ENCODE measurements at places on chromosomes 5 and 9.
A peak's percentile ranks its signal among the peaks of the same experiment; 100 is the strongest.

DNA sequence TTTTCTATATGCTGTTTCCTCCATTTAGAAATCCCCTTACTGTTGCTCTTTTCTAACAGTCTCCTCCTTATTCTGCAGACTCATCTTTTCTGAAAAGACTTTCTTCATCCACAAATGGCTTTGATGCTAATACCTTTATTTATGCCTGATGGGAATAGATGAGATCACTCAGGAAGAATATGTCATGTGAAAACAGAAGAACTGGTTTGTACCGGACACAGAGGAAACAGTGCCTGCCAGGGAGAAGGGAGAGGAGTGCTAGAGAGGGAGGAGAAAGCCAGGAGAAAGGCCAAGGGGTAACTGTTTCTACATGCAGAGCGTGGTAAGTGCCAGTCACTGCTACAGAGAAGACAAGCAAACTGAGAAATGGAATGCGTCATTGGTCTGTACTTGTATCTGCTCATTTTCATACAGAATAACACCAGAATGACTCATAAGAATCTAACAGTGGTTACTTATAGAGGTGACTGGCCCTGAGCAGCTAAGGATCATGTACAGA, 45.9 kb upstream of the PJA2 start:
- DNase-seq, result no peak
- no peaks in the 10 kb centered on the region for H3K4me1 ChIP-seq
- H3K27ac ChIP-seq, result no peak overlapping the region
- H3K4me3 ChIP-seq, result no peak overlapping the region
- H3K27me3 ChIP-seq, result no peaks in the 10 kb centered on the region
- H3K36me3 ChIP-seq, result no peaks in the 10 kb centered on the region

- no peaks in the 10 kb centered on the region for H3K27me3 ChIP-seq
- no peaks in the 10 kb centered on the region for H3K4me1 ChIP-seq
- H3K36me3 ChIP-seq, result no peaks in the 10 kb centered on the region
- H3K27ac ChIP-seq, result no peak overlapping the region
- no peak for DNase-seq
Observed at GRCh38 chr5:65152131-65152530, 329.6 kb downstream of the ADAMTS6 start.

DNA sequence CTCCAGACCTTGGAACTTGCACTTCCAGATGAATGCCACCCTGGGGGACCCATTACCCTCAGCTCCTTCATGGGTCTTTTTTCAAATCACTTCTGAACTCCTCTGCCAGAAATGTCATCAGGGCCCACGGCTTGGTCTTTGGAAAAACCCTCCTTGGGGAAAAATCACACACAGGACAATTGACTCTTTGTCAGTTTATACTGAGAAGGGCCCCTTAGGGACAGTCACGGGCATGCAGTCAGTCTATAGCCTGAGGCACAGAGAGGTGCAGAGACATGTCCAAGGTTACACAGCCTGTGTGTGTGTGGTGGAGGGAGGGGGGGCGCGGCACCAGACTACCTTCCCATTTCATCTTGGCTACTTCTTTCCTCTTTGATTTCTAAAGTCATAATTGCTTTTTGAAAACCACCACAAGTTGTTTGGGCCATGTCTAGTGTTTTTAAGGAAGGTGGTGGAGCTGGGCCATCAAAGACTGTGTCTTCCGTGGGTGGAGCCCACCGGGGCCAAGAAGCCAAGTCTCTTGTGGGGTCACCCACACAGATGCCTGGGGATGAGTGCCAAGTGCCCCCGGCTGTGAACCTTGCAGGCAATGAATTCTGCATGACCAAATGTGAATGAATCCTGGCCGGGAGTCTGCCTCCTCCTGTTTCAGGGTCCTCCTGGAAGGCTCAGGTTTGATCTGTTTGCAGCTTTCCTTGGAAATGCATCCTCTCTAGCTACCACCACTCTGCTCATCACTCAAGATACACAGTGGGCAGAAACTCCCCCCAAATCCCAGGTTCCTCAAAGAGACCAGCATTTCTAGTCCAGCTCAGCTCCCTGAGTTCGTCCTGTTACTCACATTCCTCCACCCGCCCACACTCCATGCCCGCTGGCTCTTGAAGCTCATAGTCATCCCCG, 200.1 kb upstream of the TBC1D2 start:
- no peak overlapping the region for H3K4me3 ChIP-seq
- no peak for DNase-seq
- H3K27me3 ChIP-seq, result no peaks in the 10 kb centered on the region
- no peaks in the 10 kb centered on the region for H3K4me1 ChIP-seq
- no peak overlapping the region for H3K27ac ChIP-seq

GRCh38 chr5:10719965-10720364, 41.1 kb downstream of the DAP start:
- H3K4me3 ChIP-seq, result no peak overlapping the region
- no peaks in the 10 kb centered on the region for H3K4me1 ChIP-seq
- H3K36me3 ChIP-seq, result no peaks in the 10 kb centered on the region
- H3K27ac ChIP-seq, result no peak overlapping the region
- DNase-seq, result no peak

DNA sequence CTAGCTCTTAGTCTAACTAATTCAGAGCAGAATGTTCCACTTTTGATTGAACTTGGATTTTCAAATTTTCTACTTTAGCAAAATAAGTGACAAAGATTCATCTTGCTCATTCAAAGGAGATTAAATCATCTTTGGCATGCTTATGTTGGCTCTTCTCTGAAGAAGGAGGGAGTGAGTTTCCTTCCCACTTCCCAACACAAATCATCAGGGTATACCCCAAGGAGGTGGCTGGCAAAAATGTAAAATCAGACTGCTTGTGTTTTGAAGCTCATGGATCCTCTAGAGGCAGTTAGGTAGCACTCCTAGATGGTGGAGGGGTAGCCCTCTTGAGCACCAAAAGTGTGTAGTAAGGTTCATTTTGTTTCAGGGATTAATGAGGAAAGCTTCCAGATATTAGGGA, 343.1 kb downstream of the OSTF1 start:
- H3K4me1 ChIP-seq, result no peaks in the 10 kb centered on the region
- H3K27me3 ChIP-seq, result no peaks in the 10 kb centered on the region
- DNase-seq, result no peak
- H3K27ac ChIP-seq, result no peak overlapping the region
- H3K4me3 ChIP-seq, result no peak overlapping the region

DNA sequence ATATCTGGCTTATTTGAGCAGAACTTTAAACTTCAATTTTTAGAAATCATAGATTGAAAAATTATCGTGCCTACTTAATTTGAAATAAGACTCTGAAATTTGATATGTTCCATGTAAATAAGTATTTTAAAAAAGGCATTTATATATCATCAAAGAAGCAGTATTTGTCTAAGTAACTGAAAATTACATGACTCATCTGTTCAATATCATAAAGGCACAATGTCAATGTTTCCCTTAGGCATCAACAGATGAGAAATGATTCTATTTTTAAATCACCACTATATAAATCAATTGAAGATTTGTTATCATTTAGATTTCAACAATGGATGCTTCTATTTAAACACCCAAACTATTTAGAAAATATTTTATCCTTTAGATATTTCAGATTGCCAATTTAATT, 142.9 kb upstream of the POU5F2 start:
- H3K4me3 ChIP-seq, result no peak overlapping the region
- no peaks in the 10 kb centered on the region for H3K36me3 ChIP-seq
- H3K27ac ChIP-seq, result no peak overlapping the region
- H3K27me3 ChIP-seq, result no peaks in the 10 kb centered on the region
- no peaks in the 10 kb centered on the region for H3K4me1 ChIP-seq

- no peaks in the 10 kb centered on the region for H3K4me1 ChIP-seq
- H3K27ac ChIP-seq, result no peak overlapping the region
- no peaks in the 10 kb centered on the region for H3K36me3 ChIP-seq
- DNase-seq, result no peak
- H3K4me3 ChIP-seq, result no peak overlapping the region
Observed at GRCh38 chr5:133744051-133744959, 132.0 kb upstream of the FSTL4 start.

- no peaks in the 10 kb centered on the region for H3K36me3 ChIP-seq
- no peaks in the 10 kb centered on the region for H3K4me1 ChIP-seq
- no peak overlapping the region for H3K4me3 ChIP-seq
- no peak for DNase-seq
- no peak overlapping the region for H3K27ac ChIP-seq
- H3K27me3 ChIP-seq, result no peaks in the 10 kb centered on the region
Observed at GRCh38 chr5:34507933-34508332, 148.2 kb upstream of the RAI14 start.

GRCh38 chr9:120680579-120680978, 33.7 kb downstream of the MEGF9 start:
- H3K4me1 ChIP-seq, result no peaks in the 10 kb centered on the region
- no peak overlapping the region for H3K4me3 ChIP-seq
- no peak for DNase-seq
- no peak overlapping the region for H3K27ac ChIP-seq
- H3K36me3 ChIP-seq, result no peaks in the 10 kb centered on the region

DNA sequence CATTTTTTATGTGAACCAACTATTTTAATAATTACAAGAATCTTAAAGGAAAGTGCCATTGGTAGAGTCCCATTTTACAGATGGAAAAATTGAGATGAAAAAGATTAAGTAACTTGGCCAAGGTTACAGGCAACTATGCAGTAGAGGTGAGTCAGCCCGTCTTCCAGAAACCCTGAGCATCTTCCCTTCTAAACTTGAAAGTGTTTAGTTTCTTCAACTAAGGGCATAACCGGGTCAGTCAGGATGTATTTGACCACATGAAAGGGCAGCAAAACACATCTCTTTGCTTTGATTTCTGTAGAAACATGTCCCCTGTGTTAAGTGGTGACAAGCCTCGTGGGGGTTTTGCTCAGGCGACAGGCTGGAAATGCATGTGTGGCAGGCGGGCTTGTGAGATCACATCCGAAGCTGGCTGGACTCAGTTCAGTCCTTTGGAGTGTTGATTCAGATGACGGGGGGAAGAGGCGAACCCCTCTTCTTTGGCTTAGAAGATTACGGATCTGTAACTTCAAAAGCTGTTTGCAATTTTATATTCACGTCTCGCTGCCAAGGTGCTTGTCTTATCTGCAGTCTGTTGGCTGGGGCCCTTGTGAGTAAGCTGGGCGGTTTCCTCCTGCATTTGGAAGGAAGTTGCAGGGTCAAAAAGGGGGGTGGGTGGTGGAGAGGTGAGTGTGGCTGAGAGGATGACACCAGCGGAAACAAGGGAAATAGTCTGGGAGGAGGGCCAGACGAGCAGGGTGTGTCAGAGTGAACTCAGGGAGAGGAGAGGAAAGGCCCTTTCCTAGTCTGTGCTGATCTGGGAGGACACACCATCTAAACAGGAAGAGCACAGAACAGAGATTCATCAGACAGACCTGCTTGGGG, 78.9 kb upstream of the RPS23 start:
- H3K4me3 ChIP-seq, result peak overlapping the region; percentile 15
- peak overlapping the region; percentile 60 for H3K27ac ChIP-seq
- no peaks in the 10 kb centered on the region for H3K27me3 ChIP-seq
- DNase-seq, result peak; percentile 81

DNA sequence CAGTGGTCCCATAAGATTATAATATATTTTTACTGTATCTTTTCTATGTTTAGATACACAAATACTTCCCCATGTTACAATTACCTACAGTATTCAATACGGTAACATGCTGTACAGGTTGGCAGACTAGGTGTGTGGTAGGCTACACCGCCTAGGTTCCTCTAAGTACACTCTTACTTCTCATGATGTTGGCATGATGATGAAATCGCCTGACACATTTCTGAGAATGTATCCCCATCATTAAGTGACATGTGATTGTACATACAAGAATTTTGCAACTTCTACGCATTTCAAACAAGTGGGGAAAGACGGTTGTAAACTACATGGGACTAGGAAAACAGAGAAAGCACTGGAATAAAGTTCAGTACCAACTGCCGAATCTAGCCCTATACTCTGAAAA, 53.3 kb downstream of the SETX start:
- no peak overlapping the region for H3K27ac ChIP-seq
- H3K4me1 ChIP-seq, result no peaks in the 10 kb centered on the region
- no peaks in the 10 kb centered on the region for H3K27me3 ChIP-seq
- no peak overlapping the region for H3K4me3 ChIP-seq
- peaks cover 38% of the 10 kb centered on the region for H3K36me3 ChIP-seq

DNA sequence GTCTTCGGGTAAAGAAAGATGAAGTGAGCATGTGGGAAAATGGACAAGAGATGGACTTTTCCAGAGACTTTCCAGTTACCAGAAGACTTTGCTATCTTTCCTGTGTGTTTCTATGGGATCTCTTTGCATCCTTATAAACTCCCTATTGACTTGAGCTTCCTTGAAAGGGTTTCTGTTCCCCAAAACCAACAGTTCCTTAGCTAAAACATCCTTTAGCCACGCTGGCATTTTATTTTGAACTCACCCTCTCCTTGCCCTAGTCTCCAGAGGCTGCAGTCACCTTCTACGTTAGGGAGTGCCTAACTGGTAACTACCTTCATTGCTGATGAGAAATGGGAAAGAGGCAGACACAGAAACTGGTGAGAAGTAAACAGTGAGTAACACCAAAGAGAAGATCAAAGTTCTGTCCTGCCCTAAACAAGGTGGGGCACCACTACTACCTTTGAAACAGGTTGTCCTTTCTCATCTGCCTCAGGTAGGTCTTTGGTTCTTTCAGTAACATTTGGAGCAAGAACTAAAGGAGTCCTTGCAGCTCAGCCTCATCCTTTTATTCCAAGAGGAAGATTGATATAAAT, 402.9 kb downstream of the ENC1 start:
- H3K4me1 ChIP-seq, result no peaks in the 10 kb centered on the region
- DNase-seq, result no peak
- H3K27ac ChIP-seq, result no peak overlapping the region
- no peaks in the 10 kb centered on the region for H3K36me3 ChIP-seq
- H3K27me3 ChIP-seq, result peaks cover 6% of the 10 kb centered on the region

- no peak overlapping the region for H3K4me3 ChIP-seq
- H3K4me1 ChIP-seq, result no peaks in the 10 kb centered on the region
- H3K27ac ChIP-seq, result no peak overlapping the region
- no peak for DNase-seq
- no peaks in the 10 kb centered on the region for H3K27me3 ChIP-seq
Observed at GRCh38 chr5:66660396-66660795, 64.2 kb downstream of the MAST4 start.

- no peaks in the 10 kb centered on the region for H3K27me3 ChIP-seq
- H3K4me1 ChIP-seq, result peaks cover 9% of the 10 kb centered on the region
- no peak overlapping the region for H3K4me3 ChIP-seq
- H3K27ac ChIP-seq, result no peak overlapping the region
Observed at GRCh38 chr5:139630855-139631254, 17.3 kb upstream of the CXXC5 start.

- H3K36me3 ChIP-seq, result no peaks in the 10 kb centered on the region
- DNase-seq, result no peak
- no peaks in the 10 kb centered on the region for H3K27me3 ChIP-seq
- H3K27ac ChIP-seq, result no peak overlapping the region
Observed at GRCh38 chr5:127351418-127351817, 60.8 kb downstream of the MEGF10 start.

GRCh38 chr5:108650997-108651396, 96.7 kb upstream of the FER start:
- H3K27me3 ChIP-seq, result no peaks in the 10 kb centered on the region
- no peak overlapping the region for H3K4me3 ChIP-seq
- no peaks in the 10 kb centered on the region for H3K4me1 ChIP-seq

Data from naive thymus-derived CD4-positive, alpha-beta T cell (primary cell).